Cerebellar cortex (tissue), 1 donor: ENCODE measurements at places on chromosomes 6 and 20.

GRCh38 chr6:77466451-77467437 lies 3.5 kb upstream of the HTR1B start:
- no peak for DNase-seq

DNA sequence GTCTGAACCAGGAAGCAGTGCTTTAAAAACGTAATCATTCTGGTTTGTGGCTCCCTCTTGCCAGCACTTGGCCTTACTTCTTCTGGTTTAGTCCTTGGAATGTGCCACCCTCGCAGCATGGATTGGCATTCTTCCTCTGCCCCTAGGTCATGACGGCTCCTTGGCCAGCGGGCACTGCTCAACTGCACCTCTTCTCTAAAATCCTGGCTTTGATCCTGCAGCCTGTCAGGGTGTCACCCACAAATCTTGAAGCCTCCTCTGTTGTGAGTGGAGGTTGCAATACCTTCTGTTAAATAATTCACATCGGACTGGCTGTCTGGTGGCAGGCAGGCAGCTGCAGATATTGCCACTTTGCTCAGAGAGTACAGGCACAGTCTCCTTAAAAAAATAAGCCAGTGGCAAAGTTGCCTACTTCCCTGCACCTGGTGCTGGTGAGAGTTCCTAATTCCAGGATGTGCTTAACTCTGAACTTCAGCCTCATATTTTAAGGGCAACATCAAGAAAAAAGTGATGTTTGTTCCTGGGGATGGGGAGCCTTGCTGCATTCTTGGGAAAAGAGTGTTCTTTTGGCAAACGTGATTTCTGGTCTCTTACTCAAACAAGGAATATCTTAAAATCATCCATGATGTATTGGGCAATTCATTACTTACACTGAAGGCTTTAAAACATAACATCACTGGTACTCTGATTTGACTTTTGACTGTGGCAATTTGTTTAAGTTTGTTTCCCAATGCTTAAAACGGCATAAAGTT lies 179.8 kb downstream of the FOXA2 start:
- DNase-seq, result no peak

DNA sequence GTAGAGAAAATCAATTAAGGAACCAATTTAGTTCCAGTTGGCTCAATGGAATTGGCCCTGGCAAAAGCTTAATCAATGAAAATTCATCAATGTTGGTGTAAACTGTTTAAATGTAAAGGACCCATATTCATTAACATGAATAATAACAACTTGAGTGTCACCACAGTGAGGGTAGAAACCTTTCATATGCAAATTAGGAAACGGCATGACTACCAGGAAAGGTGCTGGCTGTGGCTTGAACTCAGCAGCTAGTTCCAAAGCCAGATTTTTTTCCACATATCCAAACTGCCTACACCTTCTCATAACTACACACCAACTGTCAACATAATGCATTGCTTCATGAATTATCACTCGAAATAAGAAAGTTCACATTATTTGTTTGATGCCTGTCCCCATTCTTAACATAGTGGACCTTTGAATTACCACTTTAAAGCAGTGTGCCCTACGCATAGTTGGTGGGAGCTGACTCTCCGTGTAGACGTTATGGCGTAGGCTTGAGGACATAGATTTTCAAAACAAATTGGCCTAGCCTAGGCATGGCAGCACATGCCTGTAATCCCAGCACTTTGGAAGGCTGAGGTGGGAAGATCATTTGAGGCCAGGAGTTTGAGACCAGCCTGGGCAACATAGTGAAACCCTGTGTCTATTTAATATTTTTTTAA lies 19.7 kb downstream of the PBOV1 start:
- no peak for DNase-seq

DNA sequence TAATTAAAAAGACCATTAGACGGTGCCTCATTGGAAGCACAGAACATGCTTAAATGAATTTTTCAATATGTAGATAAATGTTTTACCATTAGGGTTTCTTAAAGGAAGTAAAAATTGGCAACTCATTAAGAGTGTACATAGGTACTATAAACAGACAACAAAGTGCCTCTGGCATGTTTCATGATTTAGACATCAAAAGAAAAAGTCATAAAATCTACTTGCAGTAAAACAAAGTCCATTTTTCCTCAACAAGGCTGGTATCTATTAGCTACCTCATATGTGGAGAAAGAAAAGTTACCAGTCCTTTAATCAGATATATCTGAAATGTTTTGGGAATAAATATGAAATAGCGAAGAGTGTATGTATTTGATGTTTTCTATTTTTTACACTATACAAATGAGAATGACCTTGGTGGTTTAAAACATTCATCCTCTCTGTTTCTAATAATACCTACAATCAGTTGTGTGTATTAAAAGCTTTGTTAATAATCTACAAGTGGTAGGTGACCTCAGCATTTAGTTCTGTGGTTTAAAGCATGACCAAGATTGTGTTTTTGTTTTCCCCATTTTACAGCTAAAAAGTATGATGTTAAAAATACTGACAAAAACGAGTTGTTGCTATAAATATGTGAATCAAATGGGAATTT lies 87.5 kb downstream of the HDGFL1 start:
- DNase-seq, result no peak

DNA sequence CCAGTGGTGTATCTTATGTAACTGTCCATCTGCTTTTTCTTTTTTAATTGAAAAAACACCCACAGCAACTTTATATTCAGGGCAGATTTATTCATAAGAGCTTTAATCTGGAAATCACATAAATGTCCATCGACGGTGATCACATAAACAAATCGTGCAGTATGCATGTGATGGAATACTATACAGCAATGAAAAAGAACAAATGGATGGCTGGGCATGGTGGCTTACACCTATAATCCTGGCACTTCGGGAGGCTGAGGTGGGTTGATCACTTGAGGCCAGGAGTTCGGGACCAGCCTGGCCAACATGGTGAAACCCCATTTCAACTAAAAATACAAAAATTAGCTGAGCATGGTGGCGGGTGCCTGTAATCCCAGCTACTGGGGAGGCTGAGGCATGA lies 39.1 kb downstream of the VSTM2L start:
- no peak for DNase-seq

GRCh38 chr6:159817951-159818739 lies 18.1 kb downstream of the PNLDC1 start:
- DNase-seq, result no peak

DNA sequence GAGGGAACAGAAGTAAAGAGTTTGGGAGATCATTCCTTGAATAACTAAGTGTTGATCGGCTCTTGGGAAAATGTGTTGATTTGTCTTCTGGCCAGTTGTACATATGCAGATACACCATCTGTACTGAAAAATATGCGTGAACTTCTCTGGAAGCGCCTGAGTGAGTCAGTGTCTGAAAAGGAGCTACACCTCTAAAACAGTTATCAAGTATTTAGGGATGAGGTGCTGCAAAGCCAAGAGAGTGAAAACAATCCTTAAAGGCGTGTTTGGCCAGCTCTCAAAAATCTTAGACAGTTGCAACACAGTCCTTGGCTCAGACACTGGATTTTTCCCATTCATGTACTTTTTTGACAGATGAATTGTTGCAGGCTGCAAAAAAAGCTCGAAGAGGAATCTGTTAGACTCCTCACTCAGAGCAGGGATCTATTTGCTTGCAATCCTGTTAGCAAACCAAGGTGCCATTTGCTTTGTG lies 61.3 kb downstream of the BMP6 start:
- DNase-seq, result no peak
